Stimulated activated CD4-positive, alpha-beta T cell treated with anti-CD3 and anti-CD28 coated beads, Interleukin-4, amount 100 ng/mL, for 4 hours (primary cell): ENCODE measurements at places on chromosomes 12 and 14.

DNA sequence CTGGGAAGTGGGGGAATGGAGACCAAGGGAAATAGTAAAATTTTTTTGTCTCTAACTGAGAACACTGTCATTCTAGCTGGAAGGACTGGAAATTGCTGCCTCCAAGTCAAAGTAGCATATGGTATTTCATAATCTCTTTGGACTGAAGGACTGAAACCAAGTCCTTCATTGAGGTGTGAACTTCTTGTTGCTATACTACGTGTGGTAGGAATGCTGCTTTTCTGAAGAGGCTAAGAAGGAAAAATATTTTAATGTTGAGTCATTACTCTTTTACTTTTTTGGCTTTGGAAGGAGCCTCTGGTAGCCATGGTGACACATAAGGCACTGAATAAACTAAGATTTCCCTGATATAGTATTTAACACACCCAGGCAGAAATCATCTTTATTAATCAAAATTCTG lies 465.4 kb downstream of the NPAS3 start:
- no peak for DNase-seq

GRCh38 chr12:81502912-81503695 lies 256.0 kb downstream of the PPFIA2 start:
- DNase-seq: no peak

- DNase-seq: no peak
These were observed 75.3 kb upstream of the ZDHHC17 start for GRCh38 chr12:76688631-76689030.

GRCh38 chr12:90965204-90965603 lies 10.2 kb upstream of the CCER1 start:
- no peak for DNase-seq

- peak; percentile 71 for DNase-seq
These were observed 536 bp upstream of the WNT1 start for GRCh38 chr12:48977290-48978281.

DNA sequence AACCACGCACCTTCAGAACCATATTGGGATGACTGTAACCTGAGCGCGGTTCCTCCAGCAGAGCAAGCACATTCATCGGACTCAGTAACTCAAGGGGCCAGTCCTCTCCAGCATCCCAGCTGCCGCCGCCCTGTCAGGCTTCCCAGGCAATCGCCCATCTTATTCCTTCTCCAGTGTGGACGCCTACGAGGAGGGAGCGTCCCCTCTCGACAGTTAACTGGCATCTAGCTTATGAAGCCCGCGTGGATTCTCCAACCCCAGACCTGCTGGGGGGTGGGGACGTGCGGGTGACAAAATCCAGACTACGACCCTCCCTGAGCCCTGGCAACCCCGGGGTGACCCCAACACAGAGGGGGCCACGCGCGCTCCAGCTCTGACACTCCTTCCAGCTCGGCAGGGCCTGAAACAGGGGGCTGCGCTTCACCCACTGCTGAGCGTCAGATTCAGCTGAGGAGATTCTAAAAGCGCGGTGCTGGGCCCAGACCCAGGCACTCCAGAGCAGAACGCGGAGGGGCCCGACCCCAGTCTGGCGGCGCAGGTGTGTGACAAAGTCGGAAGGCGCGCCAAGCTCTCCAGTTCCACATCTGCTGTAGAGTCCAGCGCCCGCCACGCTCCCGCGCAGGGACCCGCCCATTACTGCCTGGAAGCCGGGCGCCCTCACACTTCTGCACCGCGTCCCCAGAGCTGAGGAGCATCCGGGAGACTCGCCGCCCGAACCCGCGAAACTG lies 43.9 kb upstream of the ESR2 start:
- DNase-seq: peak; percentile 4

- no peak for DNase-seq
These were observed 4.9 kb downstream of the CD9 start for GRCh38 chr12:6205144-6205539.

DNA sequence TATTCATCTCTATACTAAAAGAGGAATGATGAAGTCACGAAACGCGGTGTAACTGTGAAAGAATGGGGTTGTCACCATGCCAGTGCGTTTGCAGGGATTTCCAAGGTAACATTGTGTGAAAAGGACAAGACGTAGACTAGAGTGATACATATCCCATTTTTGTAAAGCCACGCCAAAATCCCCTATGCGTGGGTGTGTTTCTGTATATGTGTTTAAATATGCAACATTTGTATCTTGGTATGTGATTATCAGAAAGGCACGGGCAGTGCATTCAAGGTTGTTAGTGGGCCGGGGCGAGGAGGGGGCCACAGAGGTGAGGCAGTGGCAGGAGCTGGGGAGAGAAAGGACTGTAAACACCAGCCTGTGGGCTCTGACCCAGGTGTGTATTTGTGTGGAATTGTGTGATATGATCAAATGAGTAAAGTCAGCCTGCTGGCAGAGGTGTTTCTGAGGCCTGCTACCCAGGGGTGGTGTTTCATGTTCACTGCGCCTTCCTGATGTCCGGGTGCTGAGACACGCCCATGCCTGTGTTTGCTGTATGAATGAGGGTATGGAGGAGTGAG lies 137.8 kb downstream of the ADGRD1 start:
- DNase-seq: no peak

DNA sequence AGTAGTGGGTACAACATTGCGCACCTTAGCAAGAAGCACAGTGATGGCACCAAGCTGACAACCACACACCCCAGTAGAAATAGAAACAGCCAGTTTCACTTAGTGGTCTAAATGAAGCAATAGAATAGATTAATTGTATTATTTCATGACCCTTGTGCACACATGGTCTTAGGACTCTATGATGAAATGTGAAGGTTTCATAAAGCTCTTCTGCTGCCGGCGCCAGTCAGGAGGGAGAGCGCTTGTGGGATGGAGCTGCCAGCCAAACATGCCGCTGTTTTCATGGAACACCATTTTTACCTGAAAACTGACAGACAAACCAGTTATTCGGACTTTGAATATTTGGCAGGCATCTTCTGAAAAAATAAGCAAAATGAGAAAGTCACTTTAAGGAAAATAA lies 100.0 kb downstream of the PPP2R5C start:
- DNase-seq: no peak

- no peak for DNase-seq
These were observed 1061.8 kb downstream of the BCL11B start for GRCh38 chr14:98210045-98210672.

DNA sequence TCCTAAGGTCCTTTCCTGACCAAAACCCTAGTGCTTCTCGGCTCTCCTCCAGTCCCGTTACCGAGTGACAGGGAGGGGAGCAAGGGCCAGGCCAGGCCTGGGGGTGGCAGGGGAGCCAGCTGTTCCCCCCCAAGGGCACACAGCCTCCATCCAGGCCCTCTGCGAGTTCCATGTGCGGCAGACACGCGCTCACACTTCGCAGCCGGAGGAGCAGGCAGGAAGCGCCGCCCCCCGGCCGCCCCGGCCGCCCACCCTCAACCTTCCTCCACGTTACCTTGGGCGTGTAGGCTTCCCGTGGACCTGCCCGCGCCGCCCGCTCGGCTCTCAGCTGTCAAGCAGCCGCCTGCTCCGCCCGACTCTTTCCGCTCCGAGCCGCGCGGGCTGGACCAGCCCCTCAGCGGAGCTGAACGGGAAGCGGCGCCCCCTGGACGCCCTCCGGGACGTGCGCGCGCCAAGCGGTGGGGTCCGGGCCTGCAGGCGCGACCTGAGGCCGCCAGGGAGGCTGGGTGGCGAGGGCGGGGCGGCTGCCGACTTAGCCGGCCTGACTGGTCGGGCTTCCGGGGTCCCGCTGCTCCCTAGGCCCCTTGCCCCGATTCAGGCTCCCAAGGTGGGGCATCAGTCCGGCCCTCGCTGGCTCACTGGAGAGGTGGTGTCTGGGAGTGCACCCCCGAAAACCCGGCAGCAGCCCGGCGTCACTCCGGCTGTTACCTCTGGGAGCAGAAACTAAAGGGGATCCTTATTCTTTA lies at the start of gene CRACR2A:
Gene CRACR2A (minus strand): TSS at position 369 of the 746 bp plus-strand sequence. CDS start 56,110 bp downstream, outside the sequence.
- DNase-seq: peak; percentile 80

DNA sequence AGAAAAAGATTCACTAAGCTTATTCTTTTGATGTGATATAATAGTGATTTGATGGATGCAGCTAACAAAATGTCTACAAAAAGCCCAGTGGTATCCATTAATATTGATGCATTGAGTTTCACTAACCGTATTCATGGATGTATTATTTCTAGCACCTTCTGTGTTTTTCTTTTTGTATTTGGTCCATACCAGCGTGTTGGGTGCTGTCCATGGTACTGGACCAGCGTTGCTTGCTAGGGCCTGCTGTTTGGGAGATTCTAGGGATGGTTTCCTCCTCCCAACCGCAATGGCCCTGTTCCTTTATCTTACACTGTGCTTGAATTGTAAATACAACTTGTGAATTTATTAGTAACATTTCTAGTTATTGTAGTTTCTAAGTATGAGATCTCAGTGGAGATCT lies 31.7 kb downstream of the ANO4 start:
- no peak for DNase-seq

DNA sequence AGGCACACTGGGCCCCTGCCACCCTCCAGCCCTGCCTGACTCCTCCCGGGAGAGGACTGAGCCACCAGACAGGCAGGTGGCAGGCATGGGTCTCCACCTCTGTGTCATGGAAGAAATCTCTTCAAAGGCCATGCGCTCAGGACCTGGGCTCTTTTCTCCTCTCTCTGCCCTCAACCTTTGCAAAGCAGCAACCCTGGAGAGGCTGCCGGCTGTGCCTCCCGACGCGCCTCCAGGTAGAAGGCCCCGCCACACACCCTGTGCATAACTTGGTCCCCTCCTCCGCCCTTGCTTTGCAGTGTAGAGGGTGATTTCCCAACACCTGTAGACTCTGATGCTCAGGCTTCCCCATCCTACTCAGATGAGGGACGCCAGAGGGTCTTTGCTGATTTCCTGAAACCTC lies 28.2 kb upstream of the TMEM179 start:
- DNase-seq: no peak

GRCh38 chr12:6476489-6476888 lies 6.0 kb upstream of the VAMP1 start:
- DNase-seq: no peak

- no peak for DNase-seq
These were observed 165.4 kb downstream of the DERA start for GRCh38 chr12:16076557-16076956.

GRCh38 chr14:69088586-69088985 lies 64.3 kb downstream of the DCAF5 start:
- DNase-seq: no peak

DNA sequence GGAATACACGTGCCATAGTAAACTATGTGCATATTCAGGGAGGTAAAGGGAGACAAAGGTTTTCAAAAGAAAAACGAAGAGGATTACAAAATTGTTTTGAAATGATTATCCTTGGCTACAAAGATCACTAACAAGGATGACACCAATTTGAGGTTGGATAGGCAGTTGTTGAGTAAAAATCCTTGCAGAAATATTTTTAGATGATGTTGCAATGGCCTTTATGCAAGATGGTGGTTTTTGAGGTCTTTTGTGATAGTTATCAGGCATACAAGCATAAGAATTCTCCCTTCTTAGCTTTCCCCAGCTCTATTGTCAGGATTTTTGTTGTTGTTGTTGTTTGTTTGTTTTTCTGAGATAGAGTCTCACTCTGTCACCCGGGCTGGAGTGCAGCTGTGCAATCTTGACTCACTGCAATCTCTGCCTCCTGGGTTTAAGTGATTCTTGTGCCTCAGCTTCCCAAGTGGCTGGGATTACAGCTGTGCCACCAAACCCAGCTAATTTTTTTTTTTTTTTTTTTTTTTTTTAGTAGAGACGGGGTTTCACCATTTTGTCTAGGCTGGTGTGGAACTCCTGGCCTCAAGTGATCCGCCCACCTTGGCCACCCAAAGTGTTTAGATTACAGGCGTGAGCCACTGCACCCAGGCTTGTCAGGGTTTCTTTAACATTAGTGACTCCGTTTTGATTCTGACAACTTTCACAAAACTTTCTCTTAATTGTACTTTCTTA lies 7.8 kb downstream of the RNASE1 start:
- DNase-seq: no peak

- DNase-seq: no peak
These were observed at the start of gene PLEKHG7 for GRCh38 chr12:92702754-92703679. Gene PLEKHG7 (plus strand): TSS chr12:92702989. CDS start chr12:92706632, 3,643 bp downstream.

DNA sequence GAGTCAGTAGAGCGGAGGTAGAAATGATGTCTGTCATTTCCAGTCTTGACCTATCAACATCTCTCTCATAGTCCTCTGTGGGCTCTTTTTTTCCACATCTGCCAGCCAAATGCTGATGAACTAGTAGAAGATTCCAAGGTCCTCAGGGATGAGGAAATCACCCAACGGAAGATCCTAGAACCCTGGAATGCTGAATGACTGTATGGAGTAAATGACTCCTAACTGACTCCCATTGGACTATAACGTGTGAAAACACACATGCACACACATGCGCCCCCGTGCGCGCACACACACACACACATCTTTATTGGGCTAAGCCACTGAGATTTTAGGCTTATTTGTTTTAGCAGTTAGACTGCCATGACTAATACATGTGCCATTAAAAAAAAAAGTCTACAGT lies 159.2 kb downstream of the MYRFL start:
- no peak for DNase-seq

GRCh38 chr12:132065203-132065602 lies 78.9 kb downstream of the DDX51 start:
- no peak for DNase-seq

GRCh38 chr14:104882325-104882973 lies 17.4 kb downstream of the CEP170B start:
- DNase-seq: no peak

DNA sequence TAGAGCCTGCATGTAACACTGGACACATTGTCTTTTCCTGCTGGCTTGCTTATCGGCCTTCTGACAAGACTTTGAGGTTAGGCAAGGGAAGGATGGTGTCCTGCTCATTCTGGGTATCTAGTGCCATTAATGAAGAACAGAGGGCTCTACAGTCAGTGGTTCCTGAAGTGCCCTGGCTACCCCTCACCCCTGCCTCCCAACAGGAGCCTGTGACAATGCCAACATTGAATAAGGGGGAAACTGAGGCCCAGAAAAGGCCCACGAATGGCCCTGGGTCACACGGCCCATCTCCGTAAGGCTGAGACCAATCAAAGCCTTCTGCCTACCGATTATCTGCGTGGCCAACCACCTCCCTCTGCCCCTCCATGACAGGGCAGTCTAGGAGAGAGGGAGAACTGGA lies 2.1 kb downstream of the IFI27L2 start:
- DNase-seq: no peak

GRCh38 chr12:84056-84455 lies 17.5 kb downstream of the IQSEC3 start:
- DNase-seq: no peak

- DNase-seq: no peak
These were observed 214.5 kb downstream of the PCNX1 start for GRCh38 chr14:71121711-71122110.
